HCEC 1CT (cell line): ENCODE measurements at places on chromosomes 2 and 18.

DNA sequence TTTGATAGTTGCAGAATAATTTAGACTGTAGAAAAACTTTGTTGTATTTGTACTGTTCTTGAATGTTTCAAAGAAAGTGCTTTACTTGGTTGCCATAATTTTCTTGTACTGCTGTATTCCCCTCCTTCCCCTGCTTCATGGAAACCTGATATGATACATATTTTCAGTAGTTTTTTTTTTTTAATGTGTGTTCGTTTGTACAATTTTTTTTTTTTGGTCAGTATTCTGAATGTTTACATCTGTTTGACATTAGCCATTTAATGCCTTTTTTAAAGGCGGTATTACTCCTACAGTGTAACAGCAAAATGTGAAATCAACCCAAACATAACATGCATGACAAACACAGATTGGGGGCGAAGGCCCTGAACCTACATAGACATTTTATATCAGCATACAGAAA, 172.3 kb downstream of the ASXL3 start:
- no peak for DNase-seq

DNA sequence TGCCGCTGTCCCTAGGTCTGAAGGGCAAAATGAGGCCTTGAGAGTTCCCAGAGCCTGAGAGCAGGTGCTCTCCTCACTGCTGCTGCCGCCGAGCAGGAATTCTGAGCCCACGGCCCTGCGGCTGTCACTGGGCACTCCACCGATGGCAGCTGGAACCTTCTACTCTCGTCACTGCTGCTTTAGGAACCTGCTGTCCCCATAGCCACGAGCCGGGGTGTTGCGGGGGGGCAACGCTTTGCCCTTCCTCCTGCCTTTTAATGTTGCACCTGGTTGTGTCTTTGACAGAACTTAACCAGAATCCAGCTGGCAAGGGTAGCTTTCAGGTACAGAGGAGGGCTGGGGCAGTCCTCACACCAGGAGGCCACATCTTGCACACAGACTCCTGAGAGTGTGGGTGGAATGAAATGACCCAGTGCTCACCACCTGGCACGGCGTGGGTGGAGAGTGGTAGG, 32.3 kb downstream of the NCK2 start:
- DNase-seq = no peak

DNA sequence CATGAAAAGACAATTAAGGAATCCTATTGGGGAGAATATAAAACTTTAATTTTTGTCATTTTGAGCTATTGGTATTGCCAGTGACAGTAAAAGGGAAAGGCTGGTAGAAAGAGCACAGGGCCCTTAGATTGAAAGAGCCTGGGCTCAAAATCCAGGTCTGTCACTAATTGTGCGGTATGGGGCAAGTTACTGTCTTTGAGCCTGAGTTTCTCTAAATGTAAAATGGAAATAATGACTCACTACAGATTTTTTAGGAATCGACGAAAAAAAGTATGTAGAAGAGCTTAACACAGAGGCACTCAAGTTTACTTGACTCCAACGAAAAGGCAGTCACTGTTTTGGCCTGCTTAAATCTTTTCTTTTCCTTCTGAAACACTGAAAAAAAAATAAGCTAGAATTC, 7.0 kb downstream of the NDUFV2 start:
- DNase-seq = peak; percentile 65

DNA sequence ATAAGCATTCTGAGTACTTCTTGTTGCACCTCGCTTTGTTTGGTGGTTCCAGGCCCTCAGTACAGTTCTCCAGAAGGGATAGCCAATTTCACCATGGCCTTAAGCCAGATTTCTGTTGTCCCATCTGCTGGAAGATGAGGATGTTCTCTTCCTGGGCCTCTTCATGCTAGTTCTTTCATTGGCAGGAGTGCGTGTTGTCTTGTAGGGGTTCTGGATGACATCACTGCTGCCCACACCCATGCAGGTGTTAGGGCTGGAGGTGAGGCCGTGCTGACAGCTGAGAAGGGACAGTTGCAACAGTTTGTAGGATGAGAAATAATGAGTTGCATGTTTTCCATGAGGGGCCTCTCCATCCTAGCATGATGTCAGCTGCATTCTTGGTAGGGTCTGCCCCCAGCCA, 142.9 kb downstream of the LDLRAD4 start:
- DNase-seq = no peak

GRCh38 chr2:7880126-7880525, 801.7 kb upstream of the ID2 start:
- DNase-seq = no peak

- no peak for DNase-seq
Measured at GRCh38 chr2:179936654-179937053, 70.4 kb downstream of the CWC22 start.

- no peak for DNase-seq
Measured at GRCh38 chr2:214839464-214839863, 30.0 kb upstream of the BARD1 start.

- DNase-seq = no peak
Measured at GRCh38 chr18:76546436-76546835, 51.4 kb upstream of the ZNF516 start.

- DNase-seq = peak; percentile 95
Measured at GRCh38 chr18:68267583-68267982, 447.3 kb downstream of the TMX3 start.

DNA sequence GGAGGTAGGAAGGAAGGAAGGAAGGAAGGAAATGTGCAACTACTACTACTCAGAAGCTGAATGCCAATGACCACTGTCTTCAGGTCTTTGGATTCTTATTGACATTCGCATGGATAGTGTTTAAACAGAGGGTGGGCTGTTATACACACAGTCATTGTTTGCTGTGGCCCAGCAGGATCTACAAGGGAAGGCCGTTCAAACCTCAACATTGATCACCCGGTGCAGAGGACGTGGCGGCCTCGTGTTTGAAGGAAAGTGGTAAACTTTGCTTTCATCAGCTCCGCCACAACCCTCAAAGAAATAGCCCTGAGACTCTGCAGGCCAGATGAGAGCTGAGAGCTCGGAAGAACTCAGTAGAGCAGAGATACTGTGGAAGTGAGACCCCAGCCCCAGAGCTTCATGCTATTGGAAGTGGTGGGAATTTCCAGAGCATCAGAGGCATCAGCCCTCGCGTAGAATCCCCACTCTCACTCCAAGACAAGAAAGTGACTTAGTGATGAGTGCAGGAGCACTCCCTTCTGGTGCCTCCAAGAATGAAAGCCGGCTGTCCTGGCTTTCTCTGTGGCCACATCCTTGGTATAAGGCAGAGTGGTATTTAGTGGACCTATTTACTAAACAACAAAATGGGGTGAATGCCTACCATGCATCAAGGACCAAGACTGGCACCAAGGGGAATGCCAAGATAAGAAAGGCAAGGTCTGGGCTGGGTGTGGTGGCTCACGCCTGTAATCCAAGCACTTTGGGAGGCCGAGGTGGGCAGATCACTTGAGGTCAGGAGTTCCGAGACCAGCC, 10.1 kb upstream of the ROCK2 start:
- no peak for DNase-seq

DNA sequence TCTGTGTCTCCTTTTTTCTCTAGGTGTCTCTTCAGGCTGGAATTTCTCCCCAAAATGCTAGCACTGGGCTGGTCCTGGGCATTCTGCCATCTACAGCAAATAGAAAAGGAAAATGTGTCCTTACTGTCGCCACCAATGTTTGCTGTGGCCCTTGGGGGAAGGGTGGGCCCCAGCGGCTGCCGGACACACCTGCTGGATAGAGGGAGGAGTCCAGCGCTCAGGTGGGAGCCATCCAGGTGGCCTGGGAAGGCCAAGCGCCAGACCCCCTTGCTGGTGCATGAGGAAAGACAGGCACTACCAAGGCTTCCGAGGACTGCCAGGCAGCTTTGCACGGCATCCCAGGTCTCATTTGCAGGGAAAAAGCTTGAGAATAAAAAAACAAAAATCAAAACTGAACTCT, 147.7 kb upstream of the GATA6 start:
- DNase-seq = no peak

DNA sequence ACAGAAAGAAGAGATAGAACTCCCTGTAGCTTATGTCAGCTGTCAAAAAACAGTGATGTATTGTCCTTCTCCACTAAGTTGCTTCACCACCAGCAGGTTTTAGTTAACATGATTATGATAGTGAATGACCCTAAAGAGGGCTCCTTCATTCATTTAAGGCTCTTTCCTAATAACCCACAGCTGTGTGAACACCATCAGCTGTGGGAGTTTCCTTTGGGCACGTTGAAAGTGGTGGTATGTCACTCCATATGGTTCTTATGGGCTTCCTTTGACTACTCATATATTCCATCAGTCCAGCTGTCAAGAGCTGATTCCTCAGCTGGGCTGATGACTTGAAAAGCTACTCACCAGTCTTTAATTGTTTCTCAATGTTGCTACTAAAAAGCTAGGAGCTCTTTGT, 210.3 kb downstream of the UBE2E3 start:
- no peak for DNase-seq

GRCh38 chr2:230983566-230983965, 12.4 kb upstream of the SPATA3 start:
- DNase-seq = no peak

DNA sequence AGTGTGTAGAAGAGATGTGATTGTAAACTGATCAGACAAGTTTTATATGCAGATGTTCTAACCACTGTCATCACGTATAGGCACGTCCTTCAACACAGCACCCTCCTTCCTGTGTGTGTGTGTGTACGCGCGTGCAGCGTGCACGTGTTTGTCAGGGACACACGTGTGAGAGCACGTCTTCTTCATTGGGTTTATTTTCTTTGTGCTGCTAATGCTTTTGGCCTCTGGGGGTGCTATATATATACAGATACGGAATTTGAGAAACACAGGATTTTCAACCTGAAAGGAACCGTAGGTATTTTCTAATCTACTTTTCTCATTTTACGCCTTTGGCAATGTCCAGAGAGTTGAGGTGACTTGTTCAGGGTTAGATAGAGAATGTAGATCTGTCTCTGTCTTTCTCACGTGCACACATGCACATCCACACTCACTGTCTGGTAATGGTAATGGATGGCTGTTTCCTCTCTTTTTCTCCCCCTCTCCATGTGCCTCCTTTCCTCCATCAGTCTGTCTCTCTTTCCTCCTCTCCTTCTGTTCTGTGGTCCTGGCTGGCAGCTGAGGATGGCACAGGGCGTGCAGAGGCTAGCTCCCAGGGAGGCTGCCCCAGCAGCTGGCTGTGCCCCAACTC, 13.4 kb upstream of the CELF4 start:
- no peak for DNase-seq

DNA sequence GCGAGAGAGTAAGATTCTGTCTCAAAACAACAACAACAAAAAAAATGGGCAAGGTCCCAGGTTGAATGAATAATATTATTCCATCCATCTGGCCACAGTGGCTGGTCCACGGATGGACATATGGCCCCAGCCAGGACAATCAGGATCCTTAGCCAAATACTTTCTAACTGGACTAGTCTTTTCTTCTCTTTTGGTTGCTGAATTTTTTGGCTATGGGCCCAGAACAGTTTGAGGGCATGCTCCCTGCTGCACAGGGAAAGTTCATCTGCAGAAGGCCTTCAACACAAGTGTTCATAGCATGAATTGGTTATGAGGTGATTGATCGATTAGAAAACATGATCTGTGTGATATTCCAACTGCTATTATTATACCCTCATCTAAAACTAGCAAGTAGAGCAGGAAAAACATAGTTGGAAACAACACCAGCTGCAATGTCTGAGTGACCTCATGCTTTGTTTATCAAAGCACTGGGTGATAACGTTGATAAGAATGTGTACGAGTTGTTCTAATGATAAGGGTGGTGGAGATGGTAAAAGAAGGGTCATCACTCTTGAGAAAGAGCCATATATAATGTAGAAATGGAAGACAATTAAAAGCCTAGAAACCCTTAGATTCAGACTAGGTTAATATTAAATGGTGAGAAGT, 47.8 kb upstream of the RNF103 start:
- peak; percentile 17 for DNase-seq

- DNase-seq = no peak
Measured at GRCh38 chr2:13401312-13401711, 684.6 kb downstream of the TRIB2 start.

DNA sequence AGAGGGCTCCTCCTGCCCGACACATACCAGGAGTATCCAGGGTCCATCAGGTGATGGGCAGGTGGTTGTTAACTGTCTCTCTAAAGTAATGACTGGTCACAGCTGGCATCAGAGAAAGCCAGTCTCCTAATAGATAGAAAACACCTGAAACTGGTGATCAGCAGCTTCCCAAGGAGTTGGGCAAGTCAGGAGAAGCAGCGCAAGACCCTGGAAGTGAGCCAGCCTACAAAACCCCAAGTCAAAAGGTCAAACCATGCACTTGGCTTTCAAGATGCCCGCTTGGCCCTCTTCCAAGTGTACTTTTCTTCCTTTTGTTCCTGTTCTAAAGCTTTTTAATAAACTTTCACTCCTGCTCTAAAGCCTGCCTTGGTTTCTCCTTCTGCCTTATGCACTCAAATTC, 815.2 kb downstream of the DCDC2C start:
- DNase-seq = no peak

DNA sequence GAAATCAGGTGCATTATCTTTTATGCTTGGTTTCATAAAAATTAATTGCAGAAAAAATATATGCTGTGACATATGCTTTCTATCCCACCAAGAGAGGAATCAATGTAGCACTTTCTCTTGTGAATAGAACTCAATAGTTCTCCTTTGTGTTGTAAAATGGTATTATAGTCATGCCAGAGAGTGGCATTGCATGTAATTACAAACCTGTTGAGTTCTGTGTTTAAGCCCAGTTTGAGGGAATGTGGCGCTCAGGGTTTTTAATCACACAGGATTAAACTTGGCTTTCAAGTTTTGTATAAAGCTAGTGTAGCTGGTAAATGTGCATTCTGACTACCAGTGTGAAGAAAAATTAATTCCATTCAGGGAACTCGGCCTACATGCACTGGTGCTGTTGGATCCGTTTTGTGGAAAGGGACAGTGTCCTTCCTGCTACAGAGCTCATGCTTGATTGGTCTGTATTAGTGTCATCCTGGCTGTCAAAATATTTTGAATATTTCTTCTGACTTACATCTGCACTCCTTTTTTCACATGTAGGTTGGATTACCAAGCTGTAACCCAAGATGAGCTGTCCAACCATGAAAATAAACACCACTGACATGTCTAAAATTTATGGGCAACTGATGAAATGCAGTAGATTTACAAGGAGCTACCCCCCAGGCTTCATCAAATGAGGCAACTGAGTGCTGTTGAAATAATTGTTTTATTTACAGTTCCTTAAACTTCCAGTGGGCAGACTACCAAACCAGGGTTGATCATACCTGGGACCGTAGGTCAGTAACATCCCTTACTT, 80.3 kb downstream of the SLC4A3 start:
- peak; percentile 49 for DNase-seq

GRCh38 chr2:201130524-201131186, 14.7 kb downstream of the CFLAR start:
- DNase-seq = peak; percentile 92
